ENCODE measurements at places on chromosomes 2 and 18.

DNA sequence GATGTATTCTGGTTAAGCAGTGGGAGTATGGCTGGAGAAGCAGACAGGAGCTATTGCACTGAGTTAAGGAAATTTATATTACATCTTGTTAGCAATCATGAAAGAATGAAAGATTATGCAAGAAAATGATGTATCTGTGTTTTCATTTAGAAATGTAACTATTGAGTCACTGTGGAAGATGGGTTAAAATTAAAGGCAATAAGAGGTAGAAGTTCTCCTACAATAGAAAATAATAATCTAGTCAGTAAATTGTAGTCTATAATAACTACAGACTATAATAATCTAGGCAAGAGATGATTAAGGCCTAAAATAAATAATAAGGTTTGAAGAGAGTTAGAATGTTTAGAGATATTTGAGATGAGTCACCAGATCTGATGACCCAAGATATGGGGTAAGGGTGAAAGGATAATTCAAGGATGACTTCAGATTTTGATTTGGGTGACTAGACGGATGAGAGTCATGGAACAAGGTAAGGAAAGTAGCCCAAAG lies 371.9 kb upstream of the KCNH7 start:
- no peak for DNase-seq

DNA sequence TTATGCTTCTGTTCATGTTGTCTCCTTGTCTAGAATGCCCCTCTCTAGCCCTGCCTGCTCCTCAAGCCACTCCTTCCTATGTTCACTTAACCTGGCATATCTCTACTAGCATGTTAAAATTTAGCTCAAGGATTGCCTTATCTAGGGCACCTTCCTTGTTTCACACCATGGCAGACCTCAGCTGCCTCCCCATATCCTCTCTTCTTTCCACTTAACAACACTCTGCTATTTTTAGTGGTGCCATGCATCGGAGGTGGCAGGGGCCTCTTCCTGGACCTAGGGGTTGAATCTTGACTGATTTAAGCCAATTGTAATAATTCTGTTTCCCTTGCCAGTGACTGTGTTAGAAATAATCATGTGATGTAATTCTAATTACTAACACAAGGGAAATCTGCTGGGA lies 36.9 kb upstream of the FAM98A start:
- no peak for DNase-seq

DNA sequence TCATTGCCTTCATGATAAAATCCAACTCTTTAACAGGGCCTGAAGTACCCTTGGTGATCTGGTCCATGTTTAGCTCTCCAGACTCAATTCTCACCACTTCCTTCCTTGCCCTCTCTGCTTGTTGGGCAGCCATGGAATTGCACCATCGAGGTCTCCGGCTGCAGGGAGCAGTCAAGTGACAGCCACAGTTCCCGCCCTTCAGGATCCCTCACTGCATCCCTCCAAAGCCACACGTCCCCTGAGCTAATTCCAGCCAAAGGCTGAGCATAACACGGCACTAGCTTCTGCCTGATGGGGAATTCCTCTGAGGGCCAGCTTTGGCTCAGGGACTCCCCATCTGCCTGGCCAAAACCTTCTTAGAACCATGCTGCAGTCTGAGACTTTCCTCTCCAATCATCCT lies 47.4 kb upstream of the SLC1A4 start:
- DNase-seq = no peak

- peak; percentile 15 for DNase-seq
These were observed 12.7 kb upstream of the CDH19 start for GRCh38 chr18:66616523-66616983.
